ENCODE measurements at places on chromosomes 11 and 22.

DNA sequence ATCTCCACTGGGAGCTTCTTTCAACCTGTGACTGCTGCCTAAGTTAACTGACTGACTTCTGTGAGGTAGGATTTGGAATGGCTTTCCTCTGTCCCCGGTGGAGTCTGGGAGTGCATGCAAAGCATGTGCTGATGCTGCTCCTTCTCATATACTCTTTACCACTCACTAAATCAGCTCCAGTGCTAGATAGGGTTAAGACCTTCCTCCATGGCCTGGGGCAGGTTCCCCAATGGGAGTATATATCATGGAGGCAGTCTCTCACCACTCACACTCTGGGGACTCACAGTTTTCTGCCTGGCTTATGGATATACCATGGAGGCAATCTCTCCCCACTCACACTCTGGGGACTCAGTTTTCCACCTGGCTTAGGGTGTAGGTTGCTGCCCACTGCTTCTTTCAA lies 10.1 kb upstream of the FANCF start:
- no peak for ATAC-seq

DNA sequence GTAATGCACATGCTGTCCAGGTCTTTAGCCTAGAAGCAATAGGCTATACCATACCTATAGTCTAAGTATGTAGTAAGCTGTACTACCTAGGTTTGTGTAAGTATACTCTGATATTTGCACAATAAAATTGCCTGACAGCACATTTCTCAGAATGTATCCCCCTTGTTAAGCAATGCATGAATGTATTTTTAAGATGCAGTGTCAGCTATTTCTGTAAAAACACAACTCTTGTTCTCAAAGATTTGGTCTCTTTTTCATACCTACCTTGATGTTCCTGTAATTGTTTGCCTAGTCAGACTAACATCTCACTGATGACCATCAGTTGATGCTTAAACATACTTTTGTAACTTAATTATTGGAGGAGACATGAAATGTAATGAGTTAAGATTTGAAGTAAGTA lies 619.9 kb downstream of the CNTN5 start:
- no peak for ATAC-seq

DNA sequence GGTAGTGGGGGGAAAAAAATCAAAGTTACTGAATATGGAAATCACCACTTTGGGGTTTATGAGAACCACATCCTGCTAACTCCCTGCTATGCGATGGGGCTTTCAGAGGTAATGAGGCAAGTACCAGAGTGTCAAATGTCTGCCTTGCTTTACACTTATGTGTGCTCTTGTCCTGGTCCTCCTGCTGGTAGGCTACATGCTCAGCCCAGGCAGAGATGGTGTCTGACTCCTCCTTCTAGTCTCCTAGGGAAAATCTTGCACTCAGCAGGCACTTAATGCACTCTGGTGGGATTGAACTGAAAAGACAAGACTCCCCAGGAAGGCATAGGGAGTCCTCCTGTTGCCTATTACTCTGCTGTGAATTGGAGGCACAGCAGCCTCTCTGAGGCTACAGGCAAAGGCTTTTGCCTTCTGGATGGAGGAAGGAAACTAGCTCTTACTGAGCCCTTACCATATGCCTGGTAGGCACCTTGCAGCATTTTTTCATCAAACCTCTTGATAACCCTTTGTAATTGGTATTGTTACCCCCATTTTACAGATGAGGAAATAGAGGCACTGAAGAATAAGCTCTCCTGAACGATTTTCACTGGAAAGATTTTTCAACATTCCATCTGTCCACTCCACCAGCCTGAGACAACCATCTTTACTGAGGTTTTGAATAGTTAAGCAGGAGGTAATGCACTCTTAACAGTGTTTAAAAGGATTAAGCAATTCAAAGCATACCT lies 132.1 kb upstream of the PAX6 start:
- ATAC-seq, result no peak

DNA sequence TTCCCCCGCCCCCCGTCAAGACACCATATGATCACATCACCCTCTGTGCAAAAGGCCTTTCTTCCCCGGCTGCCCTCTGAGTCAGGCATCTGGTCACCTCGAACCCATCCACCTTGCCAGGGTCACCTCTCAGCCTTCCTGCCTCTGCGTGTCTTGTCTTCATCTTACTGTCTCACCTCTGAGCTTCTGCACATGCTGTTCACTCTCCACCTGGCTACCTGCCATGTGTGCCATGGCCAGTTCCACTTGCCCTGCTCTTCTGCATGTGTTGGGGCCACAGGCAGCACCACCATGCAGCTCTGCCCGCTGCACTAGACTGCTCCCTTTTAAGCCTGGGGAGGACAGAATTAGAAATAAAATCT lies 9.8 kb downstream of the ZNF74 start:
- no peak for ATAC-seq

GRCh38 chr22:30575859-30576258 lies 1.4 kb upstream of the GAL3ST1 start:
- no peak for ATAC-seq

GRCh38 chr11:79025622-79026021 lies 415.2 kb downstream of the TENM4 start:
- ATAC-seq, result no peak

GRCh38 chr11:60858731-60859464 lies 3.1 kb upstream of the PTGDR2 start:
- ATAC-seq, result no peak

GRCh38 chr11:68455485-68455884 lies 5.1 kb upstream of the PPP6R3 start:
- no peak for ATAC-seq

DNA sequence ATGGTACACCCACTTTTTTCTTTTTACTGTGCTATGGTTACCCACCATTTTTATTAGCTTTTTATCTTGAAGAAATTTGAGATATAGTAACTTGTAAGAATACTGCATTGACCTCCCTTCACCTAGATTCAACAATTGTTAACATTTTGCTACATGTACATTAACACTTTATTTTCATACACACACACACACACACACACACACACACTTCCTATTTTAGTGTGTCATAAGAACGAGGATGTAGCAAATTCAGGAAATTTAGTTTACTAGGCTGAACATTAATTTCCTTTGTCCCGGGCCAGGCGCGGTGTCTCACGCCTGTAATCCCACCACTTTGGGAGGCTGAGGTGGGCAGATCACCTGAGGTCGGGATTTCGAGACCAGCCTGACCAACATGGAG lies 1.1 kb upstream of the ATP6V1E1 start:
- ATAC-seq, result no peak

DNA sequence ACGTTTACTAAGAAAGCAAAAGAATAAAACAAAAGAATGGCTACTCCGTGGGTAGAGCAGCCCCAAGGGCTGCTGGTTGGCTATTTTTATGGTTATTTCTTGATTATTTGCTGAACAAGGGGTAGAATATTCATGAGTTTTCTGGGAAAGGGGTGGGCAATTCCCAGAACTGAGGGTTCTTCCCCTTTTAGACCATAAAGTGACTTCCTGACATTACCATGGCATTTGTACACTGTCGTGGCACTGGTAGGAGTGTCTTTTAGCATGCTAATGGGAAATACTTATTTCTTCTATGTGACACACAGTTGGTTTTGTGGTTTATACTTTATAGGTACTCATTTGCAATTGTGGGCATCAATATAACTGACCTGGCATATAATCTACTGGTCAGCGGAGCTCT lies 56.3 kb downstream of the SLN start:
- no peak for ATAC-seq

GRCh38 chr11:30587269-30587812 lies 1.2 kb upstream of the MPPED2 start:
- ATAC-seq, result no peak

DNA sequence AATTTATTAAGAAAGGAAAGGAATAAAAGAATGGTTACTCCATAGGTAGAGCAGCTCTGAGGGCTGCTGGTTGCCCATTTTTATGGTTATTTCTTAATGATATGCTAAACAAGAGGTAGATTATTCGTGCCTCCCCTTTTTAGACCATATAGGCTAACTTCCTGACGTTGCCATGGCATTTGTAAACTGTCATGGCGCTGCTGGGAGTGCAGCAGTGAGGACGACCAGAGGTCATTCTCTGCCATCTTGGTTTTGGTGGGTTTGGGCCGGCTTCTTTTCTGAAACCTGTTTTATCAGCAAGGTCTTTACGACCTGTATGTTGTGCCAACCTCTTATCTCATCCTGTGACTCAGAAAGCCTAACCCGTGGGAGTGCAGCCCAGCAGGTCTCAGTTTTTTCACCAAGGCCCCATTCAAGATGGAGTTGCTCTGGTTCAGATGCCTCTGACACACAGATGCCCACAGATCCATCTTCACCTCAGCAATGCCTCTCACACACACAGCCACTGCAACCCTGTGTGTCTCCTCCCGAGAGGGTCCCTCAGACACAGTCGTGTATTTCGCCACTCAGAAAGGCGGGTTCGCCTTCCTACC lies 16.4 kb upstream of the JAM3 start:
- no peak for ATAC-seq

DNA sequence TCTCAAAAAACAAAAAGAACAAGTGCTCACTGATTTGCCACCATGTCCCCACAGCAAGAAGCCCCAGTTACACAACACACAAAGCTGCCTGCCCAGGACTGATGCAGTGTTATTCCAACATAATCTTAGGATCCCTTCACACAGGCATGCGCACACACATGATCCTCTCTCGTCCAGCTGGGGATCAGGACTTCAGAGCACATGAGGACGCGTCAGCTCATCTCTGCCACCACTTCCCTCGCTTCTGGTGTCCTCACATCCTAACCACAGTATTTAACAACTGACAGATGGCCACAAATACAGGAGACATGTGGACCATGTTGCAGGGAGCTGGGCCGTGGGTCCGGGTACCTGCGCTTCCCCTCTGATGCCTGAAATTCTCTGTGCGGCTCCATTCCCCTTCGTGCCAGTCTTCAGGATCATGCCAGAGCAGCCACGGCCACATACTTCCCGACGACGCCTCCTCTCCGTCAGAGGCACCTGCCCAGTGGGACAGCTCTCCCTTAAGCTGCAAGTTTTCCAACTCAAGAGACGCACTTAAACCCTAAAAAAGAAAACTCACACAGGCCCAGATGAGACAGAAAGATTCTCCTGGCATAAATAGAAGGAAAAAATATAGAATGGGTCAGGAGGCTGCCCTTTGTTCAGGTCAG lies 68.3 kb downstream of the PACSIN2 start:
- no peak for ATAC-seq

DNA sequence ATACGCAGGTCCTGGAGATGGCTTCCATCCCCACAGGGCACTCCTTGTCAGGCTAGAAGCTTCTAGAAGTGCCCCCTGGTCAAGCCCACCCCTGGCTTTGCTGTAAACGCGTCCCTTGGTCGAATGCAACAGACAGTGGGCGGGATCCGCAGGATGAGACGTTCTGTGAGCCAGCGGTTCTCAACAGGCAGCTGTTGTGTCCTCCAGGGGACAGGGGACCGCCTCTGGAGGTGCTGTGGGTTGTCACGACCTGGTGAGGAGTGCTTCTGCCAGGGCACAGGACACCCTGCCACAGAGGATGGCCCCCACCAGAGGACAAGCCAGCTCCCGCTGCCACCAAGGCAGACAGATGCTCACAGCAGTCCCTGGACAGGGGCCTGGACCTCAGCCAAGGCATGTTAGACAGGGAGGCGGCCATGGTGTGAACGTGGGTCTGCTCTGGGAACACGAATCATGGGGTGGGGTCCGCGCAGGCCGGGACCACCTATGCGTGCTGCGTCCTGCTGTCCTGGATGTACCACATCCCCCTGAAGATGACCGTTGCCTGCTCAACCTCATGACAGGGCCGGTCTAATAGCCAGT lies 11.7 kb downstream of the CRELD2 start:
- no peak for ATAC-seq

GRCh38 chr11:44877571-44878497 lies 72.8 kb downstream of the TP53I11 start:
- no peak for ATAC-seq

DNA sequence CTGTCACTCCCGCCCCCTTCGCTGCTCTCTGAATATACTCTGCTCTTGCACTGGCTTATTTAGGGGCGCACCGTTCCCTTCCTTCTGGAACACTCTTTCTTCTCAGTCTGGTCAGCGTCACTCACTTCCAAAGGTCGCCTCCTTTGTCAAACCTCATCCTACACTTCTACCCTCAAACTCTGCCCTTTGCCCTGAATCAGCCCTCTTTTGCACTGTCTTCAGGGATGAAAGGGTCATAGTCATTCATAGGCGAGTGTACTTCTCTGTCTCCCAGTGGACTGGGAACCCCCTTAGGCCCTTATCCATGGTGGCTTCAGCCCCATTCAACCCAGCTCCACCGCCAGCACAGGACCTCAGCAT lies 15.4 kb downstream of the MOGAT2 start:
- no peak for ATAC-seq

DNA sequence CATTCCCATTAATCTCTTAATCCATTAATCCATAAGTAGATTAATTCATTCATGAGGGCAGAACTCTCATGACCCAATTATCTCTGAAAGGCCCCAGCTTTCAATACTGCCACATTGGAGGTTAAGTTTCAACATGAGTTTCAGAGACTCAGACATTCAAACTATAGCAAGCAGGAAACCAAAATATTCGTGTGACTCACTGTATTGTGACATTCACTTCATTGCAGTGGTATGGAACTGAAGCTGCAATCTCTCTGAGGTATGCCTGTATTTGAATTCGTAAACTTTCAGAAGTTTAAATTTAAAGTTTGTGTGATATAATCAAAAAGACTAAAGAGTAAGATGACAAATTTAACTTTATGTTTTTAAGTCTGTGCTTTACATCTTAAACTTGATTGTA lies 2.9 kb upstream of the OR52J3 start:
- no peak for ATAC-seq

GRCh38 chr22:44736581-44737405 lies 15.6 kb upstream of the ARHGAP8 start:
- no peak for ATAC-seq

DNA sequence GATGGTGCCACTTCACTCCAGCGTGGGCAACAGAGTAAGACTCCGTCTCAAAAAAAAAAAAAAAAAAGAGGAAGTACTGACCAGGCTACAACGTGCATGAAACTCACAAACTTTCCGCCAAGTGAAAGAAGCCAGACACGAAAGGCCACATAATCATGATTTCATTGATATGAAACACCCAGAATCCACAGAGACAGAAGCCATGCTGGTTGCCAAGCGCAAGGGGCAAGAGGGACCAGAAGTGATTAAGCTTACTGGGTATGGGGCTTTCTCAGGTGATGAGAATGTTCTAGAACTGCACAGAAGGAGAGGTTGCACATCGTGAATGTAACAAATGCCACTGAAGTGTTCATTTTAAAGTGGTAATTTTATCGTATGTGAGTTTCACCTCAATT lies 60.9 kb downstream of the CELSR1 start:
- peak; percentile 68 for ATAC-seq

DNA sequence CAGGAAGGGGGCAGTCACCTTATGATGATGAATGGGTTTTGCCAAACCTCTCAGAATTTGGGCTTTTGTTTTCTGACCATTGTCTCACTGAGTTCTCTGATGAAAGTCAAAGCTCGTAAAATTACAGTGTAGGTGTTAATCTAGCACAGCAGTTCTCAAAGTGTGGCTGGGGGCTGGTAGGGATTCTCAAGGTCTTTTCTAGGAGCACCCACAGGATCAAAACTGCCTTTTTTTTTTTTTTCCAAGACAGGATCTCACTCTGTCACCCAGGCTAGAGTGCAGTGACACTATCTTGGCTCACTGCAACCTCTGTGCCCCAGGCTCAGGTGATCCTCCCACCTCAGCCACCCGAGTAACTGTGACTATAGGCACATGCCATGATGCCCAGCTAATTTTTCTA lies 66.1 kb downstream of the C22orf31 start:
- no peak for ATAC-seq

- no peak for ATAC-seq
These were observed 195.2 kb upstream of the RAG2 start for GRCh38 chr11:36792996-36793914.

GRCh38 chr11:78066471-78066870 lies 2.8 kb downstream of the THRSP start:
- ATAC-seq, result no peak
